Melanocyte of skin (primary cell): ENCODE measurements at places on chromosomes 3 and 15. TPM values are rescaled to one million over a fixed set of nuclear protein-coding genes. Genes with fewer than 3 reads are reported as not detected.

The LEO1 gene
- 14.1 and 23.6 TPM in 2 replicates for total RNA-seq

The TM4SF1 gene
- 595 and 670 TPM in 2 replicates for total RNA-seq

The BFSP2 gene
- total RNA-seq = 0.36 and 0.69 TPM in 2 replicates

The NR2E3 gene
- not detected in 2 replicates for total RNA-seq

The TM4SF18 gene
- 1.7 and 4.5 TPM in 2 replicates for total RNA-seq

The TIMP4 gene
- total RNA-seq = 1.4 and 2.2 TPM in 2 replicates

The APOD gene
- 162 and 286 TPM in 2 replicates for total RNA-seq

The ZBED2 gene
- total RNA-seq = not detected in 2 replicates

The CPNE4 gene
- total RNA-seq = under 0.01 TPM in 1 of 2 replicates, not detected in the other

The RTP3 gene
- total RNA-seq = not detected in 2 replicates

The TADA3 gene
- 58.8 and 73.8 TPM in 2 replicates for total RNA-seq

The CA12 gene
- total RNA-seq = 2.7 and 7.9 TPM in 2 replicates

The CCDC39 gene
- total RNA-seq = not detected in 2 replicates

The ARID3B gene
- total RNA-seq = 1.7 and 2.0 TPM in 2 replicates

The ARGFX gene
- not detected in 2 replicates for total RNA-seq

The LMCD1 gene
- 10.7 and 12.2 TPM in 2 replicates for total RNA-seq

The MTHFS gene
- 14.1 and 26.9 TPM in 2 replicates for total RNA-seq

The REC114 gene
- total RNA-seq = not detected in 2 replicates

The CHL1 gene
- total RNA-seq = 36.0 and 49.8 TPM in 2 replicates

The GOLGA6D gene
- total RNA-seq = not detected in 2 replicates

The RBPMS2 gene
- under 0.01 and 0.34 TPM in 2 replicates for total RNA-seq

The MUSTN1 gene
- not detected in 2 replicates for total RNA-seq

The C3orf22 gene
- not detected in 2 replicates for total RNA-seq

The SLC51B gene
- total RNA-seq = not detected in 2 replicates

The OR5K4 gene
- not detected in 2 replicates for total RNA-seq

The TOMM70 gene
- 39.9 and 74.1 TPM in 2 replicates for total RNA-seq

The CDHR4 gene
- not detected in 2 replicates for total RNA-seq

The GOLGA6B gene
- total RNA-seq = under 0.01 TPM in 1 of 2 replicates, not detected in the other

The SLC24A5 gene
- total RNA-seq = 668 and 789 TPM in 2 replicates

The RTP1 gene
- not detected in 2 replicates for total RNA-seq

The ACAD11 gene
- total RNA-seq = 31.3 and 32.7 TPM in 2 replicates

The TRAT1 gene
- total RNA-seq = not detected in 2 replicates

The ISLR gene
- total RNA-seq = 0.36 TPM in 1 of 2 replicates, not detected in the other

The FES gene
- total RNA-seq = 14.2 and 23.4 TPM in 2 replicates

The WDR49 gene
- total RNA-seq = 0.31 TPM in 1 of 2 replicates, not detected in the other

The POLQ gene
- 13.6 and 15.0 TPM in 2 replicates for total RNA-seq

The NTRK3 gene
- not detected in 2 replicates for total RNA-seq

The CHRNA5 gene
- total RNA-seq = 3.8 and 5.1 TPM in 2 replicates

The GOLGA8J gene
- total RNA-seq = not detected in 2 replicates

The GPR149 gene
- not detected in 2 replicates for total RNA-seq

The RAB6B gene
- 1.4 and 2.5 TPM in 2 replicates for total RNA-seq

The TLR9 gene
- not detected in 2 replicates for total RNA-seq

The PRR20G gene
- total RNA-seq = not detected in 2 replicates

The PLA2G4B gene
- 0.33 and 0.62 TPM in 2 replicates for total RNA-seq

The ZPLD1 gene
- under 0.01 TPM in 1 of 2 replicates, not detected in the other for total RNA-seq

The NR2F2 gene
- total RNA-seq = 3.8 and 7.6 TPM in 2 replicates

The TEX55 gene
- total RNA-seq = not detected in 2 replicates

The GOLGA6L4 gene
- total RNA-seq = 0.73 and 1.0 TPM in 2 replicates

The IL17RB gene
- total RNA-seq = under 0.01 and 0.15 TPM in 2 replicates

The SRGAP3 gene
- 8.3 and 10.2 TPM in 2 replicates for total RNA-seq

The SI gene
- total RNA-seq = not detected in 2 replicates

The FMN1 gene
- 340 and 658 TPM in 2 replicates for total RNA-seq

The SSUH2 gene
- total RNA-seq = under 0.01 TPM in 1 of 2 replicates, not detected in the other
